Ammon's horn (tissue), 1 donor: ENCODE measurements at places on chromosomes 3 and 15.

DNA sequence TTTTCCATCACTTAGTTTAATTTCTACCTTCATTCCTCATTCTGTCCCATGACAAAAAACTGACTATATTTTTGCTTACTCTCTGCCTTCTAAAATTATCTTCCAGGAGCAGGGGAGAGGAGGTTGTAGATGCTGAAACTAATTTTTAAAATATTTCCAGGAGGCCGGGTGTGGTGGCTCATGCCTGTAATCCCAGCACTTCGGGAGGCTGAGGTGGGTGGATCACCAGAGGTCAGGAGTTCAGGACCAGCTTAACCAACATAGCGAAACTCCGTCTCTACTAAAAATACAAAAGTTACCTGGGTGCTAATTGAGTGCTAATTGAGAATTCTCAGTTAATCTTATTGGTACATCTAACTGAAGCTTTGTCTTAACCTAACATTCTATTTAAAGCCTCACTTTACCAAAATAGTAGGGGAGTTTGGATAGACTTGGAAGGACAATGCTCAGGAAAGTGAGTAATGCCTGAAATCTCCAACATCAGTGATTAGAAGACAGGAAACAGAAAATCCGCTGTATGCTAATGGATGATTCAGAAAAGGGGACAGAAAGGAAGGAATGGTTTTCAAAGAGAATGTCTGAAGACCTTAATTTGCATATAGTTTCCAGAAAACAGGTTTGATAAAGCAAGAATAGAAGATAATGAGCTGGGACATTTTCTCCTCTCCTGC lies 336.1 kb downstream of the GBE1 start:
- DNase-seq = no peak

DNA sequence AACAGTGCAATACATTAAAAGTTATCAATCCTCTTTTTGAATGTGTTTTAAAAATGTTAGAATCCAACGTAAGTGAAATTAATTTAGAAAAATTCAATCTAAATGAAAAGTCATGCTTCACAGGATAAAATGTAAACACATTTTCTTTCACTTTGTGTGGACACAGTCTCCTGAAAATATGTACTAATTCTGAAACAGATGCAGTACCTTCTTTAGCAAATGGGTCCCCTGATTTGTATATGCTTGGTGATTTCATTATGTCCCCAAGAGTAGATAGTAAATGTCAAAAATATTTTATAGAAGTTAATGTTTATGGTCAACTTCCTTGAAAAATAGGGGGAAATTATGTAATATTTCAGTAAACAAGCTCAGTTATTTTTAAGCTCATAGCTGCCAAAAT lies 28.9 kb downstream of the FOXP1 start:
- no peak for DNase-seq

GRCh38 chr3:128217702-128218547 lies 64.6 kb downstream of the EEFSEC start:
- no peak for DNase-seq

DNA sequence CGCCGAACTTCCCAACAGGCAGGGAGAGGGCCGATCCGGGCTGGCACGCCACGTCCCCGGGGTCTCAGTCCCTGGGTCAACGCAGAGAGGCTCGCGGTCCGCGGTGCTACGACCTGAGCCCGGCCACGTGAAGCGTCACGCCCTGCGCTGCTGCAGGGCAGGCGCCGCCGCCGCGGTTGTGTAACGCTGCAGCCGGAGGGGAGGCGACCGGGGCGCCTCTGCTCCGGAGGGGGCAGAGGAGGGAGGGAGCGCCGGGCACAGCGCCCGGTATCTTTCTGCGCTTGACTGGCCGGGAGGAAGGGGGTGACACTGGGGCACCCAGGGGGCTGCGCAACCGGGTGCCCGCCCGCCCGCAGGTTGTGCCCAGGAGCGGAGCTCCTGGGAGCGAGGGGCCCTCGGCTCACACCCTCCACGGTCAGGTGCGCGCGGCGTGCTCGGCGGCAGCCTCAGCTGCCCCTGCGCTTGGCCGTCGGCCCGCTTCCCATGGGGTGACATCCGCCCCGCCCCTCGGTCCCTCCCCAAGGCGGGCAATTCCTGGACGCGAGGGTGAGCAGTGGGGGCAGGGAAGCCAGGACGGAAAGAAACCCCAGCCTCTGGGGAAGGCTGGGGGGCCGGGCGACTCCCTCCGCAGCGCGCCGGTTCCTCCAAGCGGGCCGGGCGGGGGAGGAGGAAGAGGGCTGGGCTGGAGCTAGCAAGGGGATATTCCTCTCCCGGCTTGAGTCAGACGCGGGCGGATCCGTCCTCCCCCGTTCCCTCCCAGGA lies 852 bp upstream of the BHLHE40 start:
- DNase-seq = peak; percentile 92

DNA sequence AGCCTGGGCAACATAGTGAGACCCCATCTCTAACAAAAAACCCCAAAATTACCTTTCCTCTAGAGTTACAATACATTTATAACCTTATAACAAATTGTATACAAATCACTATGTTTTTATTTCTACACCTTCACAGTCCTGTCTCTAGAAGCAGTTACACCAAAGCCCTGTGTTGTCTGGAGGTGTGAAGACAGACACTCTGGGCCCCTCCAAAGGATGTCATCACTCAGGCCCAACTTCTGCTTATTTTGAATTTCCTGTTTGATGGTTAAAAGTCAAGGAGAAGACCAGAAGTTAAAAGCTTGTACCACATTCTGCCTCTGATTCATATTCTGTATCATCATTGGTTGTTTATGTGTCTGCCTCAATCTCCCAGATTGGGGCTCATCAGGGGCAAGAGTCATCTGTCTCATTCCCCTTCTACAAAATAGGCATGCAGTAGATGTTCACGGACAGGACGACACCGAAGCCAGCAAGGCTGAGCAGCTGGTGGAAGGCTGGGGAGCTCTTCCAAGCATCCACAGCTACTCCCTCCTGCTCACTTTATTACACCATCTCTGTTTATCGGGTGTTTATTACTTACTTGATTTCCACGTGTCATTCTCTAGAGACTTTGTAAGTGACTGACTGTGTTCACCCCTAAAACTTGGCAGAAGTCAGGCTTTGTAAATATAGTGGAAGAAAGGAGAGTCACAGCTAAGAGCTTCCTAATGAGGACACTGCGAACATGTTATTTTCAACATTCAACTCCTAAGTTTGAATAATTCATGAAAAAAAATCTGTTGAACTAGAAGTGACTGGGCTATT lies 136.8 kb upstream of the ANKRD28 start:
- DNase-seq = no peak

GRCh38 chr3:145754605-145755289 lies 406.2 kb downstream of the PLOD2 start:
- no peak for DNase-seq

- DNase-seq = no peak
Observed at GRCh38 chr3:175940881-175941280, 1081.7 kb downstream of the NAALADL2 start.

DNA sequence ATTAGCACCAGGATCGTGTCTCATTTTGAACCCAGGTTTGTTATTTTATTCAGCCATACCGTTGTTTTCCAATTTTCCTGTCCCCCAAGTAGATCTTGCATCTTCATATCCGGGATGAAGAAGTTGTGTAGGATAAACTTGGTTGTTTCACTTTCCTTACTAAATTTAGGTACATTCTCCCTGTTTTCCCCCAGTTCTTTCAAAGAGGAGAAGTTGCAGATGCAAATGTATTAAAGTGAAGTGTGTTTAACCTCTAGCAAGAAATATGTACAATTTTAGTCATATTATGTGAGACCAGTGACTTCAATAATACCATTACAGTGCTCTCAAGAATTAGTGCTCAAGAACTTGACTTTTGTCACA lies 1.3 kb downstream of the ATXN7 start:
- no peak for DNase-seq

GRCh38 chr3:41106691-41107090 lies 92.6 kb upstream of the CTNNB1 start:
- no peak for DNase-seq
